ENCODE measurements at places on chromosomes 2 and 18. TPM values are rescaled to one million over a fixed set of nuclear protein-coding genes. Genes with fewer than 3 reads are reported as not detected.
A peak's percentile ranks its signal among the peaks of the same experiment; 100 is the strongest.

DNA sequence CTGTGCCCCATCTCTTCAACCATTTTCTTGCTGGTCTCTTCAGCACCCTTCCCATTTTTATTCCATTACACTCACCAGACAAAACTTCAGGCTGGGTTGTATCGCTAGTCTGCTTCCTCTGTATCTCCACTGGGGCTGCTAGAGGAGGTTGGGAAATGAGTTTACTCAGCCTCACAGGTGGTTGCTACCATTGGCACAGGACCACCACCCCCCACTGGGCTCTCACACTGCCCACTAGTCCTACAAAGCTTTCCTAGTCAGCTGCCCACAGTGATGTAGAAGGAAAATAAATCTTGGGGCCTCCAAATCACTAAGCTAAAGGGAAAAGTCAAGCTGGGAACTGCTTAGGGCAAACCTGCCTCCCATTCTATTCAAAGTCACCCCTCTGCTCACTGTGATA, 12.3 kb upstream of the IL1B start:
- no peak overlapping the region for H3K4me3 ChIP-seq
- H3K36me3 ChIP-seq = no peaks in the 10 kb centered on the region
- H3K27me3 ChIP-seq = peaks cover 11% of the 10 kb centered on the region
- no peak overlapping the region for H3K27ac ChIP-seq
- no peaks in the 10 kb centered on the region for H3K4me1 ChIP-seq
- DNase-seq = no peak

DNA sequence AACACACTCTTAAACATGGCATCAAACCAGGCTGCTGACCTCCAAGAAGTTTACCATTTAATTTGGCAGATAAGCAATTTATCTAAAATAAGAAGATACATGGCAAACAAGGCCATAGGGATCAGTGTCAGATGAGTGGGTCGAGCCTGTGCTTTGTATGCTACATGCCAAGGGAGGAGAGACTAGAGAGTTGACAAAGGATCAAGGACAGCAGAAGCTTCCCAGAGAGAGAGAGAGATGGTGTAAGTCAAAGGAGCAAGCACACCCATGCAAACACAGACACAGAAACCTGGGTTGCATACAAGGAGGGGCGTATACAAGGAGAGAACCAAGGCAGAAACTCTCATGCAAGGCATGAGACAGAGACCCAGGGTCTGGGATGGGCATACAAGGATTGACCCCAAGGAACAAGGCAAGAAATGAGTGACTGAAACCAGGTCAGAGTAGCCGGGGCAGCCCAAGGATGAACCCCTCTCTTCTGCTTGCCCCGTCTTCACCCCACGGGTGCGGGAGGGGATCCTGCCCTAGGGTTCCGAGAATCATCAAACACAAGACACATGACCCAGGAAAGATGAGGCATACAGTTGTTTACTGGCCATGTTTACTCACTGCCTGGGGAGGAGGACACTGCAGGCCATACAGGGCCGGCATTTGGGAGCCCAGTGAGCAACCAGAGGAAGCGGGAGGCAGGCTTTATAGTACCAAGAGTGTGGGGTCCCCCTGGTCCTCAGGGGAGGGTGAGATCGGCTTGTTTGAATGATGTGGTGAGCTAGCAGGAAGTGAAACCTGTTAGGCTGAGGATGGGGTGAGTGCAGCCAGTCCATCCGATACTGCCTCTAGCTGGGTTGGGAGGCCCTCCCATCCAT, 529.2 kb upstream of the ID2 start:
- peaks cover 2% of the 10 kb centered on the region for H3K36me3 ChIP-seq
- H3K4me3 ChIP-seq = no peak overlapping the region
- H3K27ac ChIP-seq = no peak overlapping the region
- H3K27me3 ChIP-seq = no peaks in the 10 kb centered on the region
- no peak for DNase-seq
- peaks cover 44% of the 10 kb centered on the region for H3K4me1 ChIP-seq

DNA sequence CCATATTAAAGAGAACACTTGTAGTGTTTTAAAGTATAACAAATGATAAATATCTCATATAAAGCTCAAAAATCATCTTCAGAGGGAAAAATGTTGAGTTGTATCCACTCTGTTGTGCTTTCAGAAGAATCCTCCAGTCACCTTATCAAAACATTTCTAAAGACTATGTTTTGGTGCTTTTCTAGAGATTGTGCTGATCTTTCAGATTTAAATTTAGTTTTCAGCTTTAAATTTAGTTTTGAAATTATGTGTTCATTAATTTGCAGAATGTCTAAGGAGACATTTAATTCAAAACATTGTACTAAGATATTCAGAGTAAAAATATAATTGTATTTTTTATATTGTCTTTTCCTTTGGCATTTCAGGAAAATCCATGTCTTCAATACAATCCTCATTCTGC, 303.1 kb upstream of the KYNU start:
- no peaks in the 10 kb centered on the region for H3K36me3 ChIP-seq
- no peak overlapping the region for H3K27ac ChIP-seq
- no peak overlapping the region for H3K4me3 ChIP-seq
- no peaks in the 10 kb centered on the region for H3K4me1 ChIP-seq
- no peak for DNase-seq

SKOR2 gene
- total RNA-seq = not detected

GRCh38 chr2:8547284-8548064, 134.4 kb upstream of the ID2 start:
- H3K4me1 ChIP-seq = peaks cover 63% of the 10 kb centered on the region
- H3K27ac ChIP-seq = peak overlapping the region; percentile 30
- no peaks in the 10 kb centered on the region for H3K27me3 ChIP-seq
- no peak for DNase-seq
- no peak overlapping the region for H3K4me3 ChIP-seq

ASB18 gene
- not detected for total RNA-seq

DNA sequence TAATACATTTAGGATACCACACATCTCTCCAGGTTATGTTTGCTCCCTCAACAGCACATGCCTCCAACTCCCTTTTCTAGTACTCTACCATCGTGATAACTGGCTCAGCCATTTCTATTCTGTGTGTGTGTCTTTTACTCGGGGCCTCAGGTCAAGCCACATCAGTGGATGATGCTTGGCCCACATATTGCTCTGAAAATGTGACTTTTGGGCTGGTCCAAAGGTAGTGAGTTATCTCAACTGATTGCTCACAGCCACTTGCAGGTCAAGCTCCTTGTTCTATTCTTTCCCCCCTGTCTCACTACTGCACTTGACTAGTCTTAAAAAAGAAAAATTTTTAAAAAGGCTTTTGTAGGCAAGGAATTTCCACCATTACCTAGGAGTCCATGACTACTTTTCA, 5.5 kb downstream of the DSG4 start:
- H3K4me3 ChIP-seq = no peak overlapping the region
- H3K4me1 ChIP-seq = no peaks in the 10 kb centered on the region
- H3K27ac ChIP-seq = no peak overlapping the region
- H3K27me3 ChIP-seq = no peaks in the 10 kb centered on the region
- no peaks in the 10 kb centered on the region for H3K36me3 ChIP-seq

HOXD13 gene
- not detected for total RNA-seq

- peaks cover 14% of the 10 kb centered on the region for H3K36me3 ChIP-seq
- peak overlapping the region; percentile 82 for H3K4me3 ChIP-seq
- H3K4me1 ChIP-seq = peaks cover 47% of the 10 kb centered on the region
- peak overlapping the region; percentile 85 for H3K27ac ChIP-seq
- peaks cover 2% of the 10 kb centered on the region for H3K27me3 ChIP-seq
Observed at GRCh38 chr2:42360493-42360889, 526 bp downstream of the COX7A2L start.

- peaks cover 12% of the 10 kb centered on the region for H3K27me3 ChIP-seq
- H3K36me3 ChIP-seq = peaks cover 2% of the 10 kb centered on the region
- no peak for DNase-seq
- H3K4me1 ChIP-seq = peaks cover 5% of the 10 kb centered on the region
- no peak overlapping the region for H3K4me3 ChIP-seq
Observed at GRCh38 chr2:136178941-136179601, 61.1 kb upstream of the CXCR4 start.

DOK6 gene
- total RNA-seq = not detected

DNA sequence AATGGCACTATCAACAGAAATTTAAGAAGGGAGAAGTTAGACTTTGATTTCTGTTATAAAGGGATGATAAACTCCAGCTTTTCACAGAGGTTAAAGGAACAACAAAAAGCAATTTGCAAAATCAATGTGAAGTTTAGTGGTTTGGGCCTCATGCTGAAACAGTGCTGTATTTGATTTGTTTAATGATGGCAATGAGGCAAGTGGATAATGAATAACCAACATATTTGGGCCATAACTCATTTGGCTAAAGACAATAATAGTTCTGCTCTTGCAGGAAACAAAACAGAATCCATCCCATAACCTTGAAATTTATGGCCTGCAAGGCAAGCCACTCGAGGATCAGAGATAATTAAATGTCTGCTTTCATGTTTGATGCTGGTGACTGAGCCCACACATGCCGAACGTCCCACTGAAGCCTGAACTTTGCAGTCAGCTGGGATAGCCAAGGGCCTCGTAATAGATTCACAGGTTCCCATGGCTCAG, 56.5 kb downstream of the TPGS2 start:
- H3K4me1 ChIP-seq = peaks cover 9% of the 10 kb centered on the region
- no peaks in the 10 kb centered on the region for H3K27me3 ChIP-seq
- H3K4me3 ChIP-seq = no peak overlapping the region
- H3K27ac ChIP-seq = no peak overlapping the region
- H3K36me3 ChIP-seq = no peaks in the 10 kb centered on the region
- no peak for DNase-seq

DNA sequence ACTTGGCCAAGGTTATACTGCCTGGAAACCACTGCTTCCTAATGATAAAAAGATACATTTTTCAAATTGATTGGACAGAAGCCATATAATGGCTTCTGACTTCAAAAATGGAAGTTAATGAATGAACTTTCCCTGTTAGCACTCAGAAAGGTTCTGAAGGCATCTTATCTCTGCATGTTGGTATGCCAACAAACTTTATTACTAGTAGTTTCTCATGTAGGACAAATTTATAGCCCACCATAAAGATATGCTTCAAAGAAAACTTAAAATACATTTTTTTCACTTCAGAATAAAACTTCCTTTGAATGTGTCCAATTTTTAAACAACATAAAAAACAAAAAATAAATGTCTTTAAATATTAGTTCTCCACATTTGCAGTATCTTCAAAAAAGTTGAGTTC, 10.0 kb downstream of the DOCK10 start:
- no peak for DNase-seq
- no peaks in the 10 kb centered on the region for H3K27me3 ChIP-seq
- H3K36me3 ChIP-seq = peaks cover 59% of the 10 kb centered on the region

DNA sequence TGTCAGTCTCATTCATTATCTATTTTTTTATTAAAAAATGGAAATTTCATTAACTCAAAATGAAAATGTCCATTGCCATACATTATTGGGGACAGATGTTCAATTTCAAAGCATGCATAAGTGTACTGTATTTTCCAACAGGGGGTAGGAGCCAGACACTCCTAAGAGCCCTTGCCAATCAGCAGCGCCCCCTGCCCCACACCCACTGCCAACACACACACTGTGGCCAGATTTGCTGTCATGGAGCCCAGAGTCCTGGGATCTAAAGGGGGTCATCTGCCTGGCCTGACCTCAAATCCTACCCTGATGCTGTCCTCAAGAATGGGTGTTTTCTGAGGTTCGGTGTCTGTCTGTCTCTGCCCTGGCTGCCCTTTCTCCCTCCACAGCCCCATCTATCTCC, 162.2 kb upstream of the TWIST2 start:
- peaks cover 11% of the 10 kb centered on the region for H3K27me3 ChIP-seq
- no peak overlapping the region for H3K27ac ChIP-seq
- H3K36me3 ChIP-seq = no peaks in the 10 kb centered on the region
- no peak for DNase-seq
- no peak overlapping the region for H3K4me3 ChIP-seq

GRCh38 chr2:240896394-240896793, 438 bp upstream of the MAB21L4 start:
- H3K36me3 ChIP-seq = no peaks in the 10 kb centered on the region
- no peaks in the 10 kb centered on the region for H3K27me3 ChIP-seq
- no peak for DNase-seq
- H3K4me1 ChIP-seq = no peaks in the 10 kb centered on the region
- H3K4me3 ChIP-seq = no peak overlapping the region

ALK gene
- total RNA-seq = not detected

DNA sequence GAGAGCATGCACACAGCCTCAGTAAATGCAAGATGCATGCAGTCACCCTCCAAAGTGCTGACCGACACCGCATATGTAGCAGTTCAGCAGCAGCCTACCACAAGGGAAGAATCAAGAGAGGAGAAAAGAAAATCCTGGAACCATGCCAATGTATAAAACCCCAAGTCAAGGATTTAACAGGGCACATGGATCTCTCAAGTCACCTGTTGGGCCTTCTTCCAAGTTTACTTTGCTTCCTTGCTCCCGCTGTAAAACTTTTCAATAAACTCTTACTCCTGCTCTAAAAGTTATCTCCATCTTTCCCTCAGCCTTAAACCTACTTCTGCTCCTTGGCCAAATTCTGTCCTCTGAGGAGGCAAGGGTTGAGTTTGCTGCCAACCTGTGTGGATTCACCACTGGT, 147.8 kb upstream of the MAP2 start:
- DNase-seq = no peak
- no peaks in the 10 kb centered on the region for H3K27me3 ChIP-seq
- H3K4me3 ChIP-seq = no peak overlapping the region
- H3K4me1 ChIP-seq = no peaks in the 10 kb centered on the region

Data from activated CD4-positive, alpha-beta memory T cell treated with anti-CD3 and anti-CD28 coated beads, Interleukin-2, amount 10 ng/mL, durations not matched to agents 7 days and 5 days (primary cell).